Nasal cavity respiratory epithelium epithelial cell of viscerocranial mucosa (primary cell): ENCODE measurements at places on chromosomes 1 and 21. TPM values are rescaled to one million over a fixed set of nuclear protein-coding genes. Genes with fewer than 3 reads are reported as not detected.

The MAB21L3 gene
- total RNA-seq = 1.0 and 1.4 TPM in 2 replicates

The EYA3 gene
- 8.2 and 13.6 TPM in 2 replicates for total RNA-seq

The AK4 gene
- total RNA-seq = 24.6 and 102 TPM in 2 replicates

The LIN28A gene
- not detected in 2 replicates for total RNA-seq

The MUL1 gene
- 29.7 and 31.3 TPM in 2 replicates for total RNA-seq

The PTPRC gene
- not detected in 2 replicates for total RNA-seq

The DNASE2B gene
- total RNA-seq = not detected in 2 replicates

The DMBX1 gene
- under 0.01 TPM in 1 of 2 replicates, not detected in the other for total RNA-seq

The TSTD1 gene
- total RNA-seq = 38.3 and 78.6 TPM in 2 replicates

The MTMR11 gene
- total RNA-seq = 1.7 and 3.1 TPM in 2 replicates

The TMPRSS15 gene
- not detected in 2 replicates for total RNA-seq

The SPATA46 gene
- not detected in 2 replicates for total RNA-seq

The TFAP2E gene
- 0.21 and 0.34 TPM in 2 replicates for total RNA-seq

The CFHR4 gene
- not detected in 2 replicates for total RNA-seq

The GON4L gene
- total RNA-seq = 22.9 and 31.3 TPM in 2 replicates

The TAL1 gene
- under 0.01 TPM in 1 of 2 replicates, not detected in the other for total RNA-seq

The AMY2A gene
- total RNA-seq = not detected in 2 replicates

The ESPN gene
- total RNA-seq = 2.4 and 43.2 TPM in 2 replicates

The SLC37A1 gene
- 9.2 and 21.1 TPM in 2 replicates for total RNA-seq

The LIPI gene
- total RNA-seq = not detected in 2 replicates

The AKR7A3 gene
- 0.34 and 0.57 TPM in 2 replicates for total RNA-seq

The AADACL4 gene
- total RNA-seq = not detected in 2 replicates
